ENCODE measurements at places on chromosomes 6 and 20. TPM values are rescaled to one million over a fixed set of nuclear protein-coding genes. Genes with fewer than 3 reads are reported as not detected.

- peaks cover 4% of the 10 kb centered on the region for H3K4me1 ChIP-seq
- peak; percentile 29 for DNase-seq
- H3K36me3 ChIP-seq: peaks cover 1% of the 10 kb centered on the region
- no peak overlapping the region for H3K27ac ChIP-seq
- no peak overlapping the region for H3K4me3 ChIP-seq
- peaks cover 60% of the 10 kb centered on the region for H3K27me3 ChIP-seq
Observed at GRCh38 chr6:19837511-19838441, 606 bp downstream of the ID4 start.

DNA sequence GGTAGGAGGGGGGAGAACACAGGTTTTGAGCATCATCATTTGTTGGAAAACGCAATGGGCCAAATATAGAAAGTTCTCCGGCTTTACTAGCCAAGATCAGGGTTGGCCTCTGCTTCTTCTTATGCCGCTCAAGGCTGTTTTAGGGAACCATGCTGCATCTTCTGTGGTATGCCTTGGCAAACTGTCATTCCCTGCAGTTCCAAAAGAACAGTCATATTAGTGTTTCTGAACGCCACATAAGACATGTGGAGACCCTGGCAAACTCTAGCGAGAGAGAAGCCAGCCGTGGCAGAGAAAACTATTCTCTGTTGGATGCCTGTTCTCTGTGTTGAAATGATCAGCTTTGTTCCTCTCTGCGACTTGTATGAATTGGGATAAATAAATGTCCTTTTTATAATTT lies 10.8 kb downstream of the ACTR5 start:
- H3K4me3 ChIP-seq: no peak overlapping the region
- H3K27me3 ChIP-seq: no peaks in the 10 kb centered on the region
- no peak for DNase-seq
- peaks cover 5% of the 10 kb centered on the region for H3K4me1 ChIP-seq
- peaks cover 29% of the 10 kb centered on the region for H3K36me3 ChIP-seq

DNA sequence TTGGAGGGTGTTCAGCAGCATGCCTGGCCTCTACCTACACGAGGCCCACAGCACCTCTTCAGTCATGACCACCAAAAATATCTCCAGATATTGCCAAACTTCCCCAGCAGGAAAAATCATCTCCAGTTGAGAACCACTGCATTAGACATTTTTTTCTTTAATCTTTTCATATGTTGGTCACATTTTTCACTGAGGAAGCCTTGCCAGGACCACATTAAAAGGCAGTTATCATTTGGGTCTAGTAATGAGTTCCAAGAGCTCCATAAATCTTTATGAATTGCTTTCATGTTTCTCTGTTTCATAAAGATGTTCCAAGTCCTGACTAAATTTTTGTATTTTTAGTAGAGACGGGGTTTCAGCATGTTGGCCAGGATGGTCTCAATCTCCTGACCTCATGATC lies 28.8 kb downstream of the MTRES1 start:
- peaks cover 3% of the 10 kb centered on the region for H3K27me3 ChIP-seq
- no peak overlapping the region for H3K27ac ChIP-seq

GRCh38 chr6:136822046-136822375 lies 381 bp upstream of the PEX7 start:
- DNase-seq: peak; percentile 39
- H3K4me1 ChIP-seq: peaks cover 9% of the 10 kb centered on the region
- H3K4me3 ChIP-seq: peak overlapping the region; percentile 89
- peaks cover 5% of the 10 kb centered on the region for H3K27me3 ChIP-seq
- H3K27ac ChIP-seq: peak overlapping the region; percentile 92
- peaks cover 14% of the 10 kb centered on the region for H3K36me3 ChIP-seq

DNA sequence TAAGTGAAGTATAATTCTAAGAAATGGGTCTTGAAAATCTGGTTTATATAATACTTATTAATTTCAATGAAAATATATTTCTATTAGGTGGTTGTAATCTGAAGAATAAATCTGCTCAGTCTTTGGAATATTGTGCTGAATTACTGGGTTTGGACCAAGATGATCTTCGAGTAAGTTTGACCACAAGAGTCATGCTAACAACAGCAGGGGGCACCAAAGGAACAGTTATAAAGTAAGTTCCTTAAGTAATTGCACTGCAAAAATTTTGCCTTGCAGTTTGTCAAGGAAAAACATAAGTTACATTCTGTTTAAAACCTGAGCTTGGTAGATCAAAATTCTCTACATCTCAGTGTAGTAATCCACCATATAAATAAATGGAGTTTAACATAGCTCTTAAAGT lies 106.0 kb downstream of the MYO6 start:
- no peaks in the 10 kb centered on the region for H3K36me3 ChIP-seq
- DNase-seq: no peak
- no peak overlapping the region for H3K27ac ChIP-seq
- H3K4me3 ChIP-seq: no peak overlapping the region
- peaks cover 3% of the 10 kb centered on the region for H3K27me3 ChIP-seq

DNA sequence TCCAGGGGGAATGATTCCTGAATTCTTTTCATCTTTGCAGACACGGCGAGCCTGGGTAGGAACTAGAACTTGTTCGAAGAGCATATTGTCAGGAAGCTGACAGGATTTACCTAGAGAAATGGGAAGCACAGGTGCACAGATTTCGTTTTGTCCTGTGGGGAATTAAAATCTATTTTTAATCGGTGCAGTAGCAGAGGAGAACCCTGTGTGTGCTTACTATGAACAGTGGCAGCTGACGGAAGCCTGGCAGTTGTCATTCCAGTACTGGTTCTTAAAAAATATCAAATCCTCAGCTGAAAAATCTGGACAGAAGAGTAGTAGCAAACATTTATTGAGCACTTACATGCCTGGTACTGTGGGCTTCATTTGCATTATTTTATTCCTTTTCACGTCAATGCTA lies 609.0 kb downstream of the QKI start:
- H3K4me1 ChIP-seq: no peaks in the 10 kb centered on the region
- H3K4me3 ChIP-seq: no peak overlapping the region
- H3K27ac ChIP-seq: no peak overlapping the region
- DNase-seq: no peak
- no peaks in the 10 kb centered on the region for H3K36me3 ChIP-seq

DNA sequence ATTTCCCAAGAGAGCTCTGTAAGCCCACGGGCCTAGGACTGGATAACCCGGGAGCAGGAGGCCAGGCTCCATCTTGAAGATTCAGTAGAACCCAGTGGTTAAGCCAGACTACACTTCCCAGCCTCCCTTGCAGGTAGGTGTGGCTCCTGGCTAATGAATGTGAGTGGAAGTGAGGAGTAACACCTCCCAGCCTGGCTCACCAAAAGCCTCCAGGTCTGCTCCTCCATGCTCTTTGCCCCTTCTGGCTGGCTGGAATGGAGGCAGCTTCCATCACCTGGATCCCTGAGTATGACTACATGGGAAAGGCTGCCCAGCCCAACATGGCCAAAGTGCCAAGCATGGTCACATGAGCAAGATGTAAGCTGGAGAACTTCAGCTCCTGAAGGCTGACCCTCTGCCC lies 9.7 kb downstream of the LRRN4 start:
- no peak overlapping the region for H3K27ac ChIP-seq
- peaks cover 3% of the 10 kb centered on the region for H3K4me1 ChIP-seq
- DNase-seq: no peak
- no peak overlapping the region for H3K4me3 ChIP-seq
- H3K36me3 ChIP-seq: peaks cover 11% of the 10 kb centered on the region

DNA sequence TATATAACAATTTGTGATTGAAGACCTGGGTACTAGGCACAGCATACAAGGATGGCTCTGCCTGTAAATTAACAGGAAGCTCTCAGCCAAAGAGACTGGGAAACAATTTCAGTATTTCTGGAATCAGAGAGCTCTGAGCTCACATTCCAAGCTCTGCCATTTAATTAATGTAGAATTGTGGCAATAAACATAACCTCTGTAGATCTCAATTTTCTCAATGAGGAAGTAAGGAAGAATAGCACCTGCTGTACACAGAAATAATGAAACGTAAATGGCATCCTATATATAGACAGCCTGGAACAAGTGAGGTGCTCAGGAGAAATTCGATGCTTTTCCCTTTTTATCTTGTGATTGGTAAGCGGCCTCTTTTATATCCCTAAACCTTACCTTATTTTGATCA lies 538.5 kb upstream of the JAG1 start:
- peaks cover 2% of the 10 kb centered on the region for H3K27me3 ChIP-seq
- H3K27ac ChIP-seq: no peak overlapping the region
- H3K4me1 ChIP-seq: no peaks in the 10 kb centered on the region
- H3K4me3 ChIP-seq: no peak overlapping the region
- H3K36me3 ChIP-seq: no peaks in the 10 kb centered on the region

DNA sequence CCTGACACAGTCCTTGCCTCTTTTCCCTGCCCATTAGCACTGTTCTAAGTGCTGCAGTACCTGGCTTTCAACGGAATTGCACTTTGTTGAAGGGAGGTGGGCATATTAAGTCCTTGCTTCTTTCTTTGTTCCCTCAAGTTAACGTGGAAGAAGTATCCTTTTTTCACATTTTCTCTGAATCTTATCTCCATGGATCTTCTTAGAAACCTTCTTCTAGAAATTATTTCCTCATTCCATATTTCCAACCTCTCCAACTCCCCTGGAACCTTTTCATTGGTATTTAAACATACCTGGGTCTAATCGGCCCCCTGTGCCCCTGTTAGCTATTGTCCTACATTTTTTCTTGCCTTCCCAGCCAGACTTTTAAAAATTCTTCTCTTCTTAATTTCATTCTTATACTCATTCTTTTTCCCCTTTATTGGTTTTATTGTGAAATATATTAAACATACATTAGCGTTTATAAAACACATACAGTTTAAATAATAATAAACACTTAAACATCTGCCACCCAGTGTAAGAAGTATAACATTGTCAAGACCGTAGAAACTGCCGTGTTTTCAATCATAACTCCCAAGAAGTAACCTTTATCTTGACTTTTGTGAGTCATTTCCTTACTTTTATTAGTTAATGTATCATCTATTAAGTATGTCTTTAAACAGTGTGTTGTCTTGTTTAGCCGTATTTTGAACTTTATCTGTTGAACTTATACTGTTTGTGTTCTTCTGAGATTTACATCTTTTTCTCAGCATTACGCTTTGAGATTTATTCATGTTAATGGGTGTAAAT lies 118.2 kb downstream of the CDKAL1 start:
- no peak for DNase-seq
- peaks cover 39% of the 10 kb centered on the region for H3K36me3 ChIP-seq
- H3K27me3 ChIP-seq: no peaks in the 10 kb centered on the region
- no peak overlapping the region for H3K4me3 ChIP-seq
- no peak overlapping the region for H3K27ac ChIP-seq

- no peaks in the 10 kb centered on the region for H3K4me1 ChIP-seq
- no peaks in the 10 kb centered on the region for H3K36me3 ChIP-seq
- no peaks in the 10 kb centered on the region for H3K27me3 ChIP-seq
- H3K27ac ChIP-seq: no peak overlapping the region
- H3K4me3 ChIP-seq: no peak overlapping the region
Observed at GRCh38 chr20:6466075-6466810, 301.2 kb upstream of the BMP2 start.

- no peak for DNase-seq
- no peak overlapping the region for H3K27ac ChIP-seq
- H3K27me3 ChIP-seq: peaks cover 17% of the 10 kb centered on the region
- H3K36me3 ChIP-seq: no peaks in the 10 kb centered on the region
- H3K4me1 ChIP-seq: no peaks in the 10 kb centered on the region
- no peak overlapping the region for H3K4me3 ChIP-seq
Observed at GRCh38 chr6:3584606-3585005, 127.8 kb upstream of the SLC22A23 start.

- H3K27me3 ChIP-seq: no peaks in the 10 kb centered on the region
- peaks cover 35% of the 10 kb centered on the region for H3K4me1 ChIP-seq
- H3K4me3 ChIP-seq: peak overlapping the region; percentile 94
Observed at GRCh38 chr20:36574366-36575135, 1.2 kb downstream of the TGIF2 start.

DNA sequence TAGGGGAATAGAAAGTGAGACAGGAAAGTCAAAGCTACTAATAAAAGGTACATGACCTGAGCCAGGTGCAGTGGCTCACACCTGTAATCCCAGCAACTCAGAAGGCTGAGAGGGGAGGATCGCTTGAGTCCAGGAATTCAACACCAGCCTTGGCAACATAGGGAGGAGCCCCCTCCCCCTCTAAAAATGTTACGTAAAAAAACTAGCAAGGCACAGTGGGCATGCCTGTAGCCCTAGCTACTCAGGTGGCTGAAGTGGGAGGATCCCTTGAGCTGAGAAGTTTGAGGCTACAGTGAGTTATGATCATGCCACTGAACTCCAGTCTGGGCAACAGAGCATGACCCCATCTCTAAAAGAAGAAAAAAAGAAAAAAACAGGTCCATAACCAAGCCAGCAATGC lies 186.1 kb upstream of the RIN2 start:
- H3K4me3 ChIP-seq: no peak overlapping the region
- peaks cover 3% of the 10 kb centered on the region for H3K27me3 ChIP-seq
- no peaks in the 10 kb centered on the region for H3K36me3 ChIP-seq
- H3K4me1 ChIP-seq: no peaks in the 10 kb centered on the region
- DNase-seq: no peak

GRCh38 chr6:88246654-88247053 lies 80.5 kb upstream of the CNR1 start:
- H3K4me1 ChIP-seq: no peaks in the 10 kb centered on the region
- H3K4me3 ChIP-seq: no peak overlapping the region
- no peaks in the 10 kb centered on the region for H3K36me3 ChIP-seq
- H3K27me3 ChIP-seq: no peaks in the 10 kb centered on the region
- H3K27ac ChIP-seq: no peak overlapping the region

DNA sequence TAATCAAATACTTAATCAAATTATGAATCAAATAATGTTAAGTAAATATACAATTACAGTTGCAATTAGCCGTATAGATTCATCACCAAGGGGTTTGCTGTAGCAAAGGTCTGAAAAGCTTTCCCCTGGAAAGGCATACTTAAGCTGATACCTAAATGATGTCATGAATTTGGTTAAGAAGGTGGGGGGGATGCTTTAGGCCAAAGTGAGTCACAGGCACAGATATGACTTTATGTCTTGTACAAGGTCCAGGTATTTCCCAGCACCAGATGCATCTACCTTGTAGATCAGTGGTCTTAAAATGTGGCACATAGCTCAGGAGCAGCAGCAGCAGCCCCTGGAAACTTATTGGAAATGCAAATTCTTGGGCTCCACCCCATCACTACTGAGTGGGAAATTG lies 557.3 kb upstream of the CDH4 start:
- no peak overlapping the region for H3K27ac ChIP-seq
- H3K36me3 ChIP-seq: no peaks in the 10 kb centered on the region
- no peaks in the 10 kb centered on the region for H3K4me1 ChIP-seq
- no peaks in the 10 kb centered on the region for H3K27me3 ChIP-seq
- DNase-seq: no peak

GRCh38 chr20:44597930-44598329 lies 15.6 kb downstream of the PKIG start:
- H3K27ac ChIP-seq: peak overlapping the region; percentile 85
- H3K36me3 ChIP-seq: peaks cover 2% of the 10 kb centered on the region
- no peaks in the 10 kb centered on the region for H3K27me3 ChIP-seq
- DNase-seq: no peak

DNA sequence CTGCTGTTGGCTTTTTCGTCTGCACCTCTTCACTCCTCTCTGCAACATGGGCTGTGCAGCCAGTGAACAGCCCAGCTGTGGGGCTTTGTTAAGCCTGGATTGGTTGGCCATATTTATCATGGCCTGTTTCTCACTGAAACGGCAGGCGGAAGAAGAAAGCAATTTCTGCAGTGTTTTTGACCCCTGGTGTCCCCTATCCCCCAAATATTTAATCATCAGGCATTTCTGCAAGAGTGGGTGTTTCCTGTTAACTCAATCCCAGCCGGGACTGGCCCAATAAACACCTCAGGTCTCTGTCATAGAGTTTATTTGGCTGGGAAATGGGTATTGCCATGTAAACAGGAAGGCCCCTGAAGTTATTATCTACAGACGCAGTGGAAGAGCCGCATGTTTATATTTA lies 174.8 kb upstream of the SUPT3H start:
- H3K36me3 ChIP-seq: no peaks in the 10 kb centered on the region
- H3K4me3 ChIP-seq: no peak overlapping the region
- H3K27ac ChIP-seq: no peak overlapping the region
- peaks cover 4% of the 10 kb centered on the region for H3K4me1 ChIP-seq
- H3K27me3 ChIP-seq: no peaks in the 10 kb centered on the region

The MAD2L1BP gene
- total RNA-seq: 40.2 TPM

The DDO gene
- not detected for total RNA-seq

Measured in activated naive CD8-positive, alpha-beta T cell treated with anti-CD3 and anti-CD28 coated beads, Interleukin-2, amount 10 ng/mL, durations not matched to agents 7 days and 5 days (primary cell).